ENCODE measurements at places on chromosomes 7 and 10.

GRCh38 chr7:89085580-89085979 lies 290.0 kb upstream of the TEX47 start:
- DNase-seq = no peak

DNA sequence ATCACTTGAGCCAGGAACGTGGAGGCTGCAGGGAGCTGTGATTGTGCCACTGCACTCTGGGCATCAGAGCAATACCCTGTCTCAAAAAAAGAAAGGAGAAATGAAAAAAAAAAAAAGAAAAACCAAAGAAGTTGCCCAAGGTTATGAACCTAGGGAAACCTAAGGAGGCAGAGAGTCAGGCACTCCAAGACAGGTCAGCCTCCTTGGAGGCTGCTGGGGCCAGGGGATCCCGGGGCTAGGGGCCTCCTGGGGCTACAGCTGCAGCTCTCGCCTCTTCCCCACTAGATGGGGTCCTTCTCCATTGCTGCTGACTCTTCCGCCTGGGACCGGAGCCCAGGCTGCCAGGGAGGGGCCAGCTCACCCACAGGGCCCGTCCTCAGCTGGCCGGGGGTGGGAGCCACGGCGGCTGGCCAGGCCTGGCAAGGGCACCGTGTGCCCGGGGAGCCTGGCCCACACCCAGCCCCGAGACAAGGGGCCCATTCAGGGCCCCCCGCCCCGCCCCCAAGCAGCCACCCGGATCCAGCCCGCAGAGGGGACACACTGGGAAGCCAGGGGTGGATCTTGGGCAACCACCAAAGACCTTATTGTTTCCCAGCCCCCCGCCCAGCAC lies 1.7 kb upstream of the SPACDR start:
- DNase-seq = peak; percentile 92

GRCh38 chr10:74419491-74419951 lies 268.5 kb downstream of the ADK start:
- DNase-seq = peak; percentile 12

DNA sequence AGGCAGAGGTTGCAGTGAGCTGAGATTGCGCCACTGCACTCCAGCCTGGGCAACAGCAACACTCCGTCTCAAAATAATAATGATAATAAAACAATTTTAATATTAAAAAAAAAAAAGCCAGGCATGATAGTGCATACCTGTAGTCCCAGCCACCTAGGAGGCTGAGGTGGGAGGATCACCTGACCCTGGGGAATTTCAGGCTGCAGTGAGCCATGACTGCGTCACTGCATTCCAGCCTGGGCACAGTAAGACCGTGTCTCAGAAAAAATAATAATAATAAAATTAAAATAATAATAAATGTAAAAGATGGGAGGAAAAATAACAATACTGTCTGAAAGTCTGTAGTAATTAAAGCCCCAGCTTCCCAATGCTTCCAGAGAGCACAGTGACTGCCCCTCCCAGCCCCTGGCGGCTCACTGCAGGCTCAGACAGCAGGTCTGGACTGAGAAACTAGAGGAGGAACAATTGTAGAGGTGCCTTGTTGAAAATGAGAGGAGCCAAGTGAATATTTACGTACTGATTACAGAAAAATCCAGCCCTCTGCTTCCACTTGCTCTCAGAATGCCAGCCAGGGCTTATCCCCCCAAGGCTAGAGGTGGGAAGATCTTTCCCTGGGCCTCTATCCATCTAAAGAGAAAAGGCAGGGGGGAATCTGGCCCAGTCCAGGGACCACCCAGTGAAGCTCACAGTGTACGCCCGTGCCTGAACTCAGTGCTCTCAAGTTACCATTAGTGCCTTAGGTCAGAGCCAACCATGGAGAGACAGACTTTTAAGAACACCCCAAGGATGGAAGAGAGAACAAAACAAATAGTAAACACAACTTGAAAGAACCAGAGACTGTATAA lies 112.8 kb downstream of the PARD3 start:
- no peak for DNase-seq

GRCh38 chr10:75234683-75235374 lies 928 bp downstream of the COMTD1 start:
- peak; percentile 56 for DNase-seq

DNA sequence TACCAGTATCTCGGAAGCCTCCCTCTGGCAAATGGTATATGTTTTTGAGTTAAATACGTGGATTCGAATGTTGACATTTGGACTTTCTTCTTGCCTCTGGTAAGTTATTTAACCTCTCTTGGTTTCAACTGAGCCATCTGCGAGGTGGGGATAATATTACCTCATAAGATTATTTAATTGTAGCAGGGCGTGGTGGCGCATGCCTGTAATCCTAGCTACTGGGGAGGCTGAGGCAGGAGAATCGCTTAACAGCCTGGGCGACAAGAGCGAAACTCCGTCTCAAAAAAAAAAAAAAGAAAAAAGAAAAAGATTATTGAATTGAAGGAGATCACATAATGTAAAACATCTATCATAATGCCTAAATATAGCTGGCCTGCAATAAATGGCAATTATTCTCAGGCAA lies 396 bp upstream of the TAF5 start:
- no peak for DNase-seq

- DNase-seq = no peak
Measured at GRCh38 chr7:140074780-140075179, 12.0 kb upstream of the PARP12 start.

DNA sequence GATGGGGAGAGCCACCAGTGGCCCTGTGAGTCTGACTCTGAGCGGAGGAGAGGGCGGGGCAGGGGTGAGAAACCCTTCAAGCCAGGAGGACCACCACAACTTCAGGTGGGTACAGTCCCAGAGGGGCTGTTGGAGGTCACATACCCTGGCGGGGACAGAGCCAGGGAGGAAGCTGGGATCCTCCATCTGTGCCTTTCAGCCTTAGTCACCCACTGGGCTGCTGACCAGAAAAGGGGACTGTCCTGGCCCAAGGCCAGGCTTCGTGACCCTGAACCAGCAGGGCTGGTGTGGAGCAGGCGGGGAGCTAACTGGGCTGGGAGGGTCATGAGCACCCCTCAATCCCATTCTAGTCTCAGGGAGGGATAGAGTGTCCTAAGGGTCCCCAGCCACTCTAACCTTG lies 1.5 kb upstream of the CALHM3 start:
- DNase-seq = no peak

- peak; percentile 25 for DNase-seq
Measured at GRCh38 chr7:71682181-71682580, 550.2 kb downstream of the GALNT17 start.

DNA sequence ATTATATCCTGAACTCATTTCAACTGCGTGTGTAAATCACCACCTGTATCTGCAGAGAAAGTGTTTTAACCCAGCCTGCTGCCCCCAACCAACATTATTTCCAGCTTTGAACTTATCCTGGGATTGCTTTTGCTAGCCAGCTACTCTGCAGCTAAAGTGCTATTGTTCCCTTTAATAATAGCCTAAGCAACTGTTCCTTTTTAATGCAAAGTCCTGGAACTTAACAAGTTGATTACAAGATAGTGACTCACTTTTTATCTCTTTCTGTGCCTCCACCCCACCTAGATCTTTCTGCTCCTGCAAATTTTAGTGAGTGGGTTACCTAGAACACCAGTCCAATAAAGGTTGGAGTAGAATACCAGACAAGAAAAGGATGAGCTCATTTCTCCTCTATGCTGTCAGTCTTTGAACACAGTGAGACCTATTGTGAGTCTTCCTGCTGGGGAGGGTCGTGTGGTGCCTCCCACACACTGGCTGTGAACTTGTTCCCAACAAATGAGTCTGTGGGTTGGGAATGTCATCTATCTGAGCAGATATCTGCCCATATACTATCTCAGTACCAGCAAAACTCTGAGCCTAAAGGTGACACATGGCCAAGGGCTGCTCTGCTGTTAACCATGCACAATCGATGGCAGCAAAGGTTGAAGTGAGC lies 137.7 kb downstream of the FAM204A start:
- DNase-seq = no peak

GRCh38 chr10:9302140-9302746 lies 1247.8 kb downstream of the GATA3 start:
- DNase-seq = peak; percentile 23

DNA sequence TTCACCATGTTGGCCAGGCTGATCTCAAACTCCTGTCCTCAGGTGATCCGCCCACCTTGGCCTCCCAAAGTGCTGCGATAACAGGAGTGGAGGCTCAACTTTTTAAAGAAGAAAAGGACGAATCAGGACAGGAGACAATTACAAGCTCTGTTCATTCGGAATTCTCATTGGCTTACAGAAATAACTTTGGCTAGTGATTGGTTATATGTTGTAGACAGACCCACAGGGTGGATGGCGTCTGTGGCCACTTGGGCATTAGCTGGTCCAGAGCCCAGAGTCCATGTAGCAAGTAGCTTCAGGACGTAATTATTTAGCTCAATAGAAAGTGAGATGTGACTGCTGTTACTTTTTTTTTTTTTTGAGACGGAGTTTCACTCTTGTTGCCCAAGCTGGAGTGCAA lies 160.5 kb upstream of the TNRC18 start:
- peak; percentile 5 for DNase-seq

DNA sequence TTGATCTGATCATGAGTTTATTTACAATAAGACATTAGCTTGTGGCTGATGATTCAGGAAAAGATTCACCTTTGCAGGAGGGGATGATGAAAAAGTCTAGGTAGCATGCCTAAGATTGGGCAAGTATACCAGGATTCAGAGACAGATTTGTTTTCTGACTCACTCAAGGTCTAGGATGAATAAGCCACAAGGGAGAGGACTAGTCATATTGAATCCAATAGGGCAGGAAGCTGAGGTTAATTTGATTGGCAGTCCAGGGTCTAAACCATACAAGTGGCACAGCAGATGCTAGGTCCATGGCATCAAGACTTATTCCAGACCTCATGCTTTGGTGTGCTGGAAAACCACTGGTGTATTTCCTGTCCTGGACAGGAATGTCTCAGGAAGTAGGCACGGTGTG lies 1133.4 kb downstream of the XPNPEP1 start:
- DNase-seq = no peak

GRCh38 chr7:111371437-111371836 lies 190.9 kb downstream of the IMMP2L start:
- no peak for DNase-seq

DNA sequence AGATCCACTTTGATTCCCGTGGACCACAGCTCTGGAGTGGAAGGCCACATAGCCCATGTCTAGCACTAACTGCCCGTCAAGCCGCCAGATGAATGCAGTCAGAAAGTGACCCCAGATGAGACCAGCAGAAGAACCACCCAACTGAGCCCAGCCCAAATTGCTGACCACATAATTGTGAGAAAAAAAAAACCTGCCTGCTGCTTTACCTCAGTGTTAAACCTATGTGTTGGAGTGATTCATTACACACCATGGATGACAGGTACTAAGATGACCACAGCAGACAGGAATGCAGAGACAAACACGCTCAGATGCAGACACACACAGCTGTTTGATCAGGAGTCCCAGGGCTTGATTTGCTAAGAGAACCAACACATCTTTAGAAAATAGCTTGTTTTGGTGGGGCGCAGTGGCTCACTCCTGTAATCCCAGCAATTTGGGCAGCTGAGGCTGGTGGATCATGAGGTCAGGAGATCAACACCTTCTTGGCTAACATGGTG lies 168.1 kb upstream of the PPP2R2D start:
- DNase-seq = no peak

GRCh38 chr10:63416376-63416775 lies 49.4 kb downstream of the JMJD1C start:
- no peak for DNase-seq

GRCh38 chr7:100590077-100590737 lies 4.1 kb downstream of the FBXO24 start:
- no peak for DNase-seq

- DNase-seq = no peak
Measured at GRCh38 chr7:47453093-47454061, 128.5 kb downstream of the TNS3 start.

DNA sequence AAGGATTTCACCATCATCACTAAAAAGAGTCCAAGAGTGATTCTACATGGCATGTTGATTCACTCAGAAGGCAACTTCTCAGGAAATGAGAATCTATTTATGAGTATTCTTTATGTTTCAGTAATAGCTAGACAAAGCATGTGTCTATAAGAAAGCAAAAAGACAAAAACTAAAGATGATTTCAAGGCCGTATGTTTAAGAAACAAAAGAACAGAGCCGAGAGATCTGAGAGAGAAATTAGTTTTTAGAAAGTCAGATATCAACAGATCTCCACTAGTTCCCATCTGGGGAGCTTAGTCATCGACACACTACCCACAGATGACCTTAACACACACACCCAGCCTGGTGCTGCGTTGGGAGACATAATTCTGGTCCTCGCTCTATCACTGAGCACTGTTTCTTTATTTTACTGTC lies 21.0 kb downstream of the PIP4K2A start:
- no peak for DNase-seq

GRCh38 chr10:102117391-102118159 lies 2.6 kb downstream of the LDB1 start:
- peak; percentile 38 for DNase-seq

DNA sequence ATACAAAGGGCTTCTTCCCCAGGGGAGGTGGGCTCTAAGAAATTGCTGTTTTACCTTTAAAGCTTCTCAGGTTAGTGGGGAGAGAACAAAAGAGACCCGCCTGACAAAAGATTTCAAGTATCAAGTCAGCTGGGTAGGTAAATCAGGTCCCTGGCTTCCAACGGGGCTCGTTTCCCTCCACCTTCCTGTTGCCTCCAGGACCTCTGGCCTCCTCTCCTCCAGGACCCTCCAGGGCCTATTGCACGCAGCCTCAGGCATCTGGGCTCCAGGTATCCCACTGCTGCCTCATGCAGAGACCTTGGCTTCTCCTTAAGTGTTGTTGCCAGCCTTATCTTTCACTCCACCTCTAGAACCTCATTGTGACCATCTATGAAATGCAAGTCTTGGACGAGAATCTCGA lies 2.9 kb downstream of the BNIP3 start:
- no peak for DNase-seq

GRCh38 chr7:844514-844913 lies 12.2 kb downstream of the SUN1 start:
- DNase-seq = no peak

DNA sequence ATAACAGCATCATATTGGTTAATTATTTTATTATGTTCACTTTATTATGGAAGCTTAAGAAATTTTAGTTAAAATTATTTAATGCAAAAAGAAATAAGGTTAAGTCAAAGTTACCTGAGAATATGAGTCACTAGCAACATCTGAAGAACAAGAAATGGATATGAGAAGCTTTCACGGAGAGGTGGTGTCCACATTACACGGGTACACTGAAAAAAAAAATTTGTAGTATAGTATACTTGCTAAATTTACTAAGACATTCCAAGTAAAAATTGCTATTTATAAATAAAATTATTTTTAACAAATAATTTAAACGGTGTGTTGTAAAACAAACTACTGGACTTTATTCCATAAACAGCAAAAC lies 63.9 kb downstream of the DPY19L1 start:
- DNase-seq = no peak

DNA sequence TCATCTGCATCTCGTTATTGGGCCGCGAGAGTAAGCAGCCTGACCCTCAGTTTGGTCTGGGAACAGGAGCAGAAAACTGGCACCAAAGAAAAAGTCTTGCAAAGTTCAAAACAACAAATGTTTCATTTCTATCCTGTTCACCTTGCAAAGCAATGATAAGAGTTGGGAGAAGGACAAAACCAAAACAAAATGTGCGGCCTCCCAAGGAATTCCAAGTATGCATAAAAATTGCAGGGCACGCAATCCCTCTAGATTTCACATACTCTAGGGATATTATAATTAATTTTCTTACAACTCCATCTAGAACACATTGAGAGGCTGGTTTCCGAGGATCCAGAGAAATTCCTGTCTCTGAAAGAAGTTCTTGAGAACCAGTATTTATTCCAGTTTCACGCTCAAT lies 20.1 kb downstream of the CHUK start:
- no peak for DNase-seq
